ENCODE measurements at places on chromosomes 13 and 19.

GRCh38 chr19:29674374-29675119 is 9.3 kb downstream of the PLEKHF1 start:
- no peak for DNase-seq

DNA sequence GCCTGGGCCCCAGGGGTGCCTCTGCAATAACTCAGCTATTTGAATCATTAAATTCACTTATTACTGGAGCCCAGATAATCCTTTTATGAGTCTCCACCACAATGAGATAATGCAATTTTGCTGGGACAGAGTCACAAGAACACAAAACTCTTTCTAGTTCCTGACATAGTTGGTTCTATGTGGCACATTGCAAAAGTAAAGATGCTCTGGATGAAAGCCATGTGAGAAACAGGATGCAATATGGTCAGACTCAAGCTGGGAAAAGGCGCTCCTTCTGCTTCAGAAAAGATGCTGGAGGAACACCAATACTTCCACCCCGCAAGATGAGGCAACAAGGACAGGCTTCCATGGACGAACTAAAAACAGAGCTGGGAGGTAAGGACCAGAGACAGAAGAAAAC is 5.7 kb downstream of the ANKRD27 start:
- DNase-seq: no peak

DNA sequence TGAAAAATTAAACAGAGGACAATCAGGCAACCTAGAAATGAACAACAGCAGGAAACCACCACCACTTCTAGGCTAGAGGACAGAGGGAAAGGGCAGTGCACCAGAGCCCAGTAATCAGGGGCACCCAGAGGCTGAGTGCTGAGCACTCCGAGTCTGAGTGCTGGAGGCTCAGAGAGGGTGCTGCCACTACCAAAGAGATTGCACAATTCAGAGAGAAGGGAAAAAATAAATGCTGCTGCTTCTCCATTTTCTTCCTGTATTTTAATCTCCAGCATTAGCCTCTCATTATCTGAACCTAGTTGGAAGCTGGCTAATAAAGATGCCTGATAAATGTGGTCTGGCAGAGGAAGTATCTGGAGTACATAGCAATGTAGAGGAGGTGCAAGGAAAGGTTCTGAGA is 11.8 kb upstream of the ZNF175 start:
- DNase-seq: no peak

- DNase-seq: no peak
Measured at GRCh38 chr13:111099290-111099689, 15.8 kb upstream of the ARHGEF7 start.

GRCh38 chr13:110572778-110573118 is 11.2 kb upstream of the RAB20 start:
- no peak for DNase-seq

GRCh38 chr19:21638776-21639175 is 128.6 kb downstream of the ZNF100 start:
- DNase-seq: no peak

GRCh38 chr13:50708461-50708860 is 135.0 kb downstream of the DLEU7 start:
- DNase-seq: no peak

DNA sequence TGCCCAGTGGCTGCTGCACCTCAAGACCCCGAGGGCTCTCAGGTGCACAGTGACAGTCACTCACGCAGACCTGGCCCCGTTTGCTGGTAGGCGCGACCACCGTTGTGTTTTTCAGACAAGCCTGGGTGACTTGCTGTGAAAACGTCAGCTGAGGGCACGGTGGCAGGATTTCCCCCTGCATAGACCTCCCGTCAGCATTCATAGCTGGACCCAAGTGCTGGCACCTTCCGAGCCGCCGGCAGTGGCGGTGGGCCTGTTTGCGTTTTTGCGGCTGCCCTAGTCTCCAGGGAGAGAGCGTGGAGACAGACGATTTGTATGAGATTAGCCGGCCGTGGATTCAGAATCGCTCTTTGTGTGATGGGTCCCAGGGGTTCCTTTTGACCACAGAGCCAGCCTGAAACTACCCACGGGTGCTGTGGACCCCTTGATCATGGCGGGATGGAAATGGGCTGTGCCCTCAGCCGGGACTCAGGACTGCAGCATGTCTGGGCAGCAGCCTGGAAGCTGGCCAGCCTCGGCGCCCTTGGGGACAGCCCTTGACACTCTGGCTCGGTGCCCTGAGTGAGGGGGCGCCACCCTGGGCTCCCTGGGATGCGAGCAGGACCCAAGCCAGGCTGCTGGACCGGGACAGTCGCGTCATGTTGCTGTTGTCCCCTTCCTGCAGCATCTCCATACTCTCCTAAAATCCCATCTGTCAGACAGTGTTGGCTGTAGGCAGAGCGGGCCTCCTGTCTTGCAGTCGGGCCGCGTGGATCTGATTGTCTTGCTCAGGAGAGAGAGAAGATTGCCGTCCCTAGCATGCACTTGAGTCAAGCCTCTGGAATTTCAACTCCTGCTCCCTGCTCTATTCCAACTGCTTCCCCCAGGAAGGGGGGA is 8.6 kb downstream of the KDM4B start:
- no peak for DNase-seq

DNA sequence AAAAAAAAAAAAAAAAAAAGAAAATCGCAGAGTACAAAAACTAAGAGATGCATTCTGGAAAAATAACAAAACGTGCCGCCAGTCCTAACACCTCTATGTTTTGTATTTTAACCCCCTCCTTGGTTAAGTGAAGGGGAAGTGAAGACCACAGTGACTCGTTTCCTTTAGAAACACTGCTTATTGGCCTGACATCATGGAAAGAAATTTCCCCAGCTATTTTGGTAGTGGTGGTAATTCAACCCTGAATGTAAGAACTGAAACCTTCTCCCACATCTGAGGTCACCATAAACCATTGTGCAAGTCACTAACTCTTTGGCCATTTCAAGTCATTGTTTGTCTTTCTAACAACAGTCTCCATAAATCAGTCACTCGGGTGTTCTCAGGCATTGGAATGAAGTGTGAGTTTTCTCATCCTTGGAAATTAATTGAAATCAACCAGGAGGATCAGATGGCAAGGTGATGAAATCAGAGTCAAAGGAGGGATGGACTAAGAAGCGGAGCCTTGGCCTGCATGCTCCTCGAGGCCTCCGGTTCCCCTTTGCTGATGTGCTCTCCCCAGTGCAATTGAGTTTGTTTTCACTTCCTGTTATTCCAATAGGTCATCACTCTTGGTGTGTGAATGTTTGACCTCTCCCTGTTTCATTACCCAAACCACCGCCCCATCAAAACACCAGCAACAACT is 443.9 kb downstream of the FGF9 start:
- peak; percentile 14 for DNase-seq

- no peak for DNase-seq
Measured at GRCh38 chr19:10921910-10922637, 6.4 kb downstream of the YIPF2 start.

GRCh38 chr13:110562036-110562597 is 595 bp upstream of the RAB20 start:
- DNase-seq: peak; percentile 26

DNA sequence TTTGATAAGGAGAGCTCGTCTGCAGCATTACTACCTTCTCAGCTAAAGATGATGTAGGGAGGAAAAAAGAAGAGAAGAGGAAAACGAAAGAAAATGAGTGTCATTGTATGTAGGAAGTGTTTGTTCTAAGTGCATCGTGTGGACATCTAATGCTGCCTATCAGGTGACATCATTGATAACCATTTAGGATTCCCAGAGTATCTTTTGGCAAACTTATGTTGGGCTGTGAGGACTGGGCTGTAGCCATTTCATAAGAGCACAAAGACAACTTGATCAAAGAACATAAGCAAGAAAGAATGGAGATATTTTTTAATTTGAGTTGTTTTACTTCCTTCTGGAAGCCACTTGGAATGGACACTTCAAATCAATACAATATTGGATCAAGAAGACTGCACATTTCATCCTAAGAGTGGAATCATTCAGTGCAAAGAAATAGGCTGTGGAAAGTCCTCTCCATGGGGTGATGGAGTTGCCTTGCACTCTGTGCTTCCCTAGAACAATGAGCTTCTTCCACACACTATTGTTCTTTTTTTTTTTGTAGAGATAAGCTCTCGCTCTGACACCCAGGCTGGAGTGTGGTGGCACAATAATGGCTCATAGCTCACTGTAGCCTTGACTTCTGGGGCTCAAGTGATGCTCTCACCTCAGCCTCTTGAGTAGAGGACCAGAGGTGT is 52.4 kb upstream of the UBL3 start:
- DNase-seq: no peak

DNA sequence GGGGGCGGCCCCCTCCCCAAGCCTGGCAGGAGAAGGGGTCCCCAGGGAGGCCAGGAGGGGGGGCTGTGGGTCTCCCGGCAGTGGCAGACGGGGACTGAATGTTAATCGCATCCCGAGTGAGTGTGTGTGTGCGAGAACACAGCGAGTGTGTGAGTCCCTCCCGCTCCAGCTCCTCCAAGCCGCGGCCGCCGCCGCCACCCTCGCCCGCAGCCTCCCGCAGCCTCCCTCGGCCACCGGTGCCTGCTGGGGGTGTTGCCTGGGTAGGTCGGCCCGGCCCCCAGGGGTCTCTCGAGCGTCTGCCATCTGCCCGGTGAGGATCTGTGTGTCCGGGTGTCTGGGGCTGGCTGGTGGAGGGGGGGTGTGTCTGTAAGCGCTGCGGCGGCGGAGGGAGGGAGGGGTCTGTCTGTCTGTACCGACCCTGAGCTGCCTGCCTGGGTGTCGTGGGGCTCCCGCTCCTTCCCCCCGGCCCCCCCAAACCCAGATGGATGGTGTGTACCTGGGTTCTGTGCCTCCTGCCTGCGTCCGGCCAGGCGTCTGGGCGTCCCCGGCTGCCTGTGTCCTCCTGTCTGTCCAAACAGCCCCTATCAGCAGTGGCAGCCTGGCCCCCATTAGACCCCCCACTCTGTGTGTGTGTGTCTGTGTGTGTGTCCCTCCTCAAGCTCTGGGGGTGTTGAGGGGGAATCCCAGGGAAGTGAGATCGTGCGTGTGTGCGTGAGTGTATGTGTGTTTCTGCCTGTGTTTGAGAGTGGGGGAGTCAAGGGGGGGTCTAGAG is at the start of gene GRIN2D:
Gene GRIN2D (plus strand): TSS at position 110 of the 772 bp plus-strand sequence. CDS start 4,725 bp downstream, outside the sequence.
- DNase-seq: peak; percentile 32

GRCh38 chr13:80437231-80437630 is 96.3 kb upstream of the SPRY2 start:
- DNase-seq: no peak

GRCh38 chr13:98710521-98710920 is 42.0 kb downstream of the SLC15A1 start:
- no peak for DNase-seq

DNA sequence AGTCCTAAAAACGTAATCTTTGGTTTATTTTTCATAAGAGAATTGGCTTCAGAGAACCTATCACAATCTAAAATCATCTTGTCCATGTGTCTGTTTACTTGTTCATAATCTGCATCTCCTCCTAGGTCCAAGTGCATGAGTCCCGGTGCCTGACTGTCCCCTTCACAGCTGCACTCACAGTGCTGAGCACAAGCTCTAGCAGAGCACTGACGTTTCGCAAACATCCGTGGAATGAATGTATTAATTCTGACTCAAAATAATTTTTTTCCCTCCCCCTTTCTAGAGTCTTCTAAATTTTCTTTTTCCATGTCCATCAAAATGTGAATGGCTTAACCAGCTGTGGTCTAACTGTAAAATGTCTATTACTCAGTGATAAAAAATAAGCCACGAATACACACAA is 245.5 kb upstream of the TSHZ3 start:
- DNase-seq: no peak

DNA sequence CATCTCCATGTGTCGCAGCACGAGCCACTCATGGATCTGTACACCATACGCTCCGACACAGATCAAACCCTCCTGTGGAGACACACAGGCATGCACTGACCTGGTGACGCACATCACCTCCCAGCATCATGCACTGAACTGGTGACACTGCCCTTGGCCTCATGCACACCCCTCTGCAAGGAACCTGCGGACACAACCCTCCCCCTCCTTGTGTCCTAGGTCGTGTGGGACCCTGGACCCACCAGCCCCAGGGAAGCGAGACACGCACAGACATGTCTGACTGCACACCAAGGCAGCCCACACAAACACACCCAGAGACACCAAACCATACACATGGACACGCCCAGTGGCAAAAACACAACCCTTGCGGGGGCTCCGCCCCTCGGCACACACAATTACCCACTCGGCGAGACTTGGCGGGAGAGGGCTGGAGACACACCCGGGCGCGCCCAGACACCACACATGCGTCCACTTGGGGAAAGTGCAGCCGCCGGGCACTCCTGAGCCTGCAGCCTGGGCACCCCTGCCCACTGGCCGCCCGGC is 2.0 kb upstream of the KCNN4 start:
- no peak for DNase-seq

- no peak for DNase-seq
Measured at GRCh38 chr13:27415116-27415515, 9.3 kb upstream of the GTF3A start.

- no peak for DNase-seq
Measured at GRCh38 chr19:3737487-3738205, 23.8 kb downstream of the APBA3 start.

DNA sequence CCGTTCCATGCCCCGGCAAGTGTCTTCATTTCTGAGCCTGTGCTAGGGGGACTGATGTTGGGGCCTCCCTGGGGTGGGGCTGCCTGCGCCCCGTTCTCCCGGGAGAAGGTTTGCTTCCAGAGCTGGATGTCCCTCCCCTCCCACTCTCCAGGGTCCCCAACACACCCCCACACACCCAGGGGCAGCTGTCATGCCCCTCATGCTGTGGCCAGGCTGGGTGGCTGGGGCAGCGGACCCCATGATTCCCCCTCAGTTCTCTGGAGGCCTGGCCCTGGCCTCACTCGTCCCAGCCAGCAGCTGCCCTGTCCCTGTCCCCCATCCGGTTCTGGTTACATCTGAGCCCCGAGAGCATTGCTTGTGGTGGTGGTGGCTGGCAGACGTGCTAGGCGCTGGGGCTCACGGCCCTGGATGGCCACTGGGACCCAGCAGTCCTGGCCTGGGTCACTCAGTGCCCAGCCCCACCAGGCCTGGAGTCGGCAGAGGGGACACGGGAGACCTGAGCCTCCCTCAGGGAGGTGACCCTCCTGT is 184.8 kb downstream of the KDM4B start:
- no peak for DNase-seq

DNA sequence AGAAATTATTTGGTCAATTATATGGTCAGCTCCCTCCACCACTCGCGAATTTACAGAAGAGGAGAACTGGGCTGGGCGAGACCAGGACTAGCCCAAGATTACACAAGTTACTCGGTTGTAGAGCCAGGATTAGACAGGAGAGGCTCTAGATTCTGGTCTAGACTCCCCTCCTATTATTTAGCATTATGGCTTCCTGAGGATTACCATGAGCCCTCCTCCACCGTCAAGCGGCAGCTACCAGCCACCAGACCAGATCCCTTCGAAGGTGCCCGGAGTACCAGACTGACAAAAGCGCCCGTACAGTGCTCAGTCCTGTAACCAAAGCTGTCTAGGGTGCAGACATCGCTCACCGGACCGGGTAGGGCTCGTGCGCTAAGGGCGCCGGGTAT is 497 bp upstream of the MLNR start:
- DNase-seq: no peak

GRCh38 chr13:41302743-41303142 is 8.3 kb upstream of the NAA16 start:
- DNase-seq: no peak

GRCh38 chr13:98476538-98476966 is 100.4 kb downstream of the STK24 start:
- peak; percentile 92 for DNase-seq

- no peak for DNase-seq
Measured at GRCh38 chr19:45623984-45624383, 15.2 kb downstream of the EML2 start.

GRCh38 chr13:96539791-96540190 is 449.9 kb downstream of the HS6ST3 start:
- DNase-seq: no peak

GRCh38 chr13:113207890-113208420 is 514 bp downstream of the PCID2 start:
- DNase-seq: no peak
